ENCODE measurements at places on chromosomes 7 and 10. TPM values are rescaled to one million over a fixed set of nuclear protein-coding genes. Genes with fewer than 3 reads are reported as not detected.
A peak's percentile ranks its signal among the peaks of the same experiment; 100 is the strongest.

DNA sequence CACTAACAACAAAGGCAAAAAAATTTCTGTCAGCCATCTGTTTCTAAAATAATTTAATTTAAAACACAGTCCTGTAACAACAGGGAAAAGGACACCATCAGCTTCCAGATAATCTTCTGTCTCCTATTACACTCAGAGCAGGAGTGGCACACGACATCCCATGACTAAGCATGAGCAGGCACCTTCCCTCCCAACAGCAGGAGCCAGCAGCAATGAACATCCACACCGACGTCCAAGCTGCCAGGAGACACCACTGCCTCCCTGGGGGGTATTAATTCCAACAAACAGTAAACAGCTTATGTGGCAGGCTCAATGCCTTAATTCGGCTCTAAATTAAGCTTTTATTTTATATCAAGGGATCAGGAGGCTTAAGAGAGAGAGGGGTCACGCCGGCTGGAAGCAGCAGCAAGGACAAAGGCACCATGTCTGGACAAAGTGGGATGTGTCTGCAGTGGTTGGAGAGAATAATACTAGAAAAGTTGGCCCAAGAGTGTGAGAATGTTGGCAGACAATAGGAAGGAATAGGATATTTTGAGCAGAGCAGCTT, 45.7 kb downstream of the KIAA1549 start:
- DNase-seq = peak; percentile 67

Gene SYT15
- 2.5 TPM for polyA plus RNA-seq

Gene VPS37D
- polyA plus RNA-seq = 4.5 TPM

Gene GTF2I
- 195 TPM for polyA plus RNA-seq
